ENCODE measurements at places on chromosomes 11 and 22.

- no peak for DNase-seq
These were observed 33.1 kb upstream of the TSPAN18 start for GRCh38 chr11:44693654-44694119.

GRCh38 chr11:106961518-106961917, 56.8 kb downstream of the GUCY1A2 start:
- no peak for DNase-seq

DNA sequence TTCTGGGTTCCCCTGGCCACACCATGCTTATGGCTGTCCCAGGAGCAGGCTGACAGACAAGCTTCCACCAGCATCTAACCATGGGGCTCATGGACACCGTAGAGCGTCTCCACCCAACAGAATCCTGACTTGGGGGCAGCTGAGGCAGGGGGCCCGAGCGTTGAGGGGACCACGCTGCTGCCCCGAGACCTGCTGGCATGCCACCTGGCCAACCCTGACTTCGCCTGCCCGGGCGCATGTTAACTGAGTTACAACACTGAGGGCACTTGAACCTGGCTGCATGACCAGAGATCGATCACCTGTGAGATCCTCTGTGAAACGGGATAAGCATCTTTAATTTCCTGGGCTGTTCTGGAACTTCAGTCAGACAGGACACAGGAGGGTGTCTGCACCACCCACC, 13.7 kb downstream of the PPM1F start:
- no peak for DNase-seq

DNA sequence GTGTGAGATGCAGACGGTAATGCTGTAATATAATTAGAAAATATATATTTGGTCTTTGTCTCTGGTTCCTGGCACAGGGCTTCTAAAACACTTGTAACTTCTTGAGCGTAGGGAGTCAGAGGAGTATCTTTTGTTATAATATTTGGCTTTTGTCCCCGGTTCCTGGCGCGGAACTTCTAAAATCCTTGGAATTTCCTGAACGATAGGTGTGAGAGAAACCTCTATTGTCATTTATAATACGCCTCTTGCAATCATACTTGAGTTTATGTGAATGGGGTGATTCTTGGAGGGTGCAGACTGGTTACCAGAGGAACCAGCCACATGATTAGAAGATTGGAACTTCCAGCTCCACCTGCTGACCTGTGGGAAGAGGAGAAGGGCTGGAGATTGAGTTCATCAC, 54.1 kb upstream of the ZBED5 start:
- no peak for DNase-seq

GRCh38 chr22:40334899-40335298, 11.4 kb upstream of the ADSL start:
- no peak for DNase-seq

GRCh38 chr22:49815641-49816091, 12.0 kb downstream of the BRD1 start:
- no peak for DNase-seq

DNA sequence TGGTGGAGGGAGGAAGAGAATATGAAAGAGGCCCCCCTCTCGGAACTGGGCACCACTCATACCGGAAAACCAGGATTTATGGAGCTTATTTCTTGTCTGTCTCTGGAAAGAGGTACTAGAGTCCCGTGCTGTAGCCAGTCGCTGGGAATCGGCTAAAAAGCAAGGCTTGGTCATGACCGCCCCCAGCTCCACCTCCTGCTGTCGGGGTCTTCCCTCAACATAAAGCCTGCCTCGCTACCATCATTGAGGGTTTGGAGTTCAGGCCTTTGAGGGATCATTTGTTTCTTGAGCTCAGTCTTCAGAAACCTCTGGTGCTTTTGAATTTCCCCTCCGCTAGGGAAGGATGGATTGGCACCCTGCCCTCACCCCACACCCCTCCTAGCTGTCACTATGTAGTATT, 97.1 kb downstream of the TSPAN18 start:
- peak; percentile 55 for DNase-seq

DNA sequence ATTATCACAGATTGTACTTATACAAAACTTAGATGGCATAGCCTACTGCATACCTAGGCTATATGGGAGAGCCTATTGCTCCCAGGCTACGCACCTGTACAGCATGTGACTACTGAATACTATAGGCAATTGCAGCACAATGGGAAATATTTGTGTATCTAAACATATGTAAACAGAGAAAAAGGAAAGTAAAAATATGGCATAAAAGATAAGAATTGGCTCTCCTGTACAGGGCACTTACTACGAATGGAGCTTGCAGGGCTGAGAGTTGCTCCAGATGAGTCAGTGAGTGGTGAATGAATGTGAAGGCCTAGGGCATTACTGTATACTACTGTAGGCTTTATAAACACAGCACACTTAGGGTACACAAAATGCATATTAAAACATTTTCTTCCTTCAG, 13.2 kb downstream of the APOL6 start:
- no peak for DNase-seq

DNA sequence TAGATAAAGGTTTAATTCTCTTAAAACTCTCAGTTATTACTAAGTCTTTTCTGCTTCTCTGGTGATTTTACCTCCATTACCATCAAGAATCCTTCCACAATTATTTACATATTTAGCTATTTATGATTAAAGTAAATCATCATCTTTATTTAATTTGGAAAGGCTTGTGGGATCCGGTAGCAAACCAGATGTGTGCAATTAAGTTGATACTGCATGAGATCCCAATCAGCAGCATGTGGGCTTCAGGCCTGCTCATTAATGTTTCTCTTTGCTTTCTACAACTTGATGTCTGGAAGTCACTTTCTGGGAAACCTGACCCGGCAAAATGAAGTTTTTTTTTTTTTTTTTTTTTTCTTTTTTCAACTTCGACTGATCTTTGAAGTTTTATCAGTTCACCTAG, 558.4 kb upstream of the ANO5 start:
- DNase-seq: no peak

GRCh38 chr22:29313126-29313575, 2.3 kb downstream of the RASL10A start:
- DNase-seq: peak; percentile 78

DNA sequence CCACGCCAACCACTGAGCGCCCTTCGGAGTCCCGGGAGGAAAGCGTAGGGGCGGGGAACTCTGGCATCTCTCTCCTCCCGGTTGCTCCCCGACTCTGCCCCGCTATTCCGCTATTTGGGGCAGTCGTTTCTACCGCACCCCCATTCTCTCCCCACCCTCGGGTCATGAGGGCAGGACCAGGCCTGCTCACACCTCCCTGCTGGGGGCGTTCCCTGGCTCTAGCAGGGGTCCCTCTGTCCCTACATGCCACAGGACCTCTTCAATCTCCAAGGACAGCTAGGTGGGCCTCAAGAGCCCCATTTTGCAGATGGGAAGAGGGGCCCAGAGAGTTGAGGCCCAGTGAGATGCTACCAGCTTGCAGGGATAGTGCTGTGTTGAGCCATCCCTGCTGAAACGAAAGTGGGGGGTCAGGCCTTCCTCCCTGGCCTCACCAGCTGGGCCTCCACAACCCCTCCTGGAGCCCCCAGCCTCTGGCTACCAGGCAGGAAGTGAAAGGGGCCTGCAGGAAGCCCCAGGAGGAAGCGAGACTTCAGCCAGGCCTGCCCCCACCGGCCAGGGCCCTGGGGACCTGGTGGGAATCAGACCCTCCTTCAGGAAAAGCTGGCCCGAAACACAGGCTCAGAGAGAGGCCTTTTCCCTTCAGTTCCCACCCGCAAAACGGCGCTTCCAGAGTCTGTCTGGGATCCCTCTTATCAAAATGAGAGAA, 5.5 kb upstream of the SHISA8 start:
- DNase-seq: no peak

GRCh38 chr11:76096552-76096951, 109.8 kb downstream of the WNT11 start:
- no peak for DNase-seq

- peak; percentile 77 for DNase-seq
These were observed 602 bp downstream of the EWSR1 start for GRCh38 chr22:29268511-29269229.

DNA sequence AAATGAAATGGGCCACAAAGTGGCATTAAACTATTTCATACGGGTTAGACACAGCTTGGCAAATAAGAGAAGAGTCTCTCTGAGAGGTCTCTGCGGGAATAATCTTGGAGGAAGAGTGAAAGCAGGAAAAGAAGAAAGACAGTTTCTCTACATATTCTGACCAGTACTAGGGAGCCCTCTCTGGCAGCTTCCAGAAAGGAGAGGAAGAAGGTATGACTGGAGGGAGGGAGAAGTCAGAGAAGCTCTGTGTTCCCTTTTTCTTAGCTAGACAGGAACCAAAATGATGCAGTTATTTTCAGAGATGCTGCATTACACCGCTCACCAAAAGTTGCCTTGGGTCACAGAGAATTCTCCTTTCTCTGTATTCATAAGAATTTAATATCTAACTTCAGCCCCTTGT, 382.1 kb downstream of the KCNA4 start:
- DNase-seq: no peak

DNA sequence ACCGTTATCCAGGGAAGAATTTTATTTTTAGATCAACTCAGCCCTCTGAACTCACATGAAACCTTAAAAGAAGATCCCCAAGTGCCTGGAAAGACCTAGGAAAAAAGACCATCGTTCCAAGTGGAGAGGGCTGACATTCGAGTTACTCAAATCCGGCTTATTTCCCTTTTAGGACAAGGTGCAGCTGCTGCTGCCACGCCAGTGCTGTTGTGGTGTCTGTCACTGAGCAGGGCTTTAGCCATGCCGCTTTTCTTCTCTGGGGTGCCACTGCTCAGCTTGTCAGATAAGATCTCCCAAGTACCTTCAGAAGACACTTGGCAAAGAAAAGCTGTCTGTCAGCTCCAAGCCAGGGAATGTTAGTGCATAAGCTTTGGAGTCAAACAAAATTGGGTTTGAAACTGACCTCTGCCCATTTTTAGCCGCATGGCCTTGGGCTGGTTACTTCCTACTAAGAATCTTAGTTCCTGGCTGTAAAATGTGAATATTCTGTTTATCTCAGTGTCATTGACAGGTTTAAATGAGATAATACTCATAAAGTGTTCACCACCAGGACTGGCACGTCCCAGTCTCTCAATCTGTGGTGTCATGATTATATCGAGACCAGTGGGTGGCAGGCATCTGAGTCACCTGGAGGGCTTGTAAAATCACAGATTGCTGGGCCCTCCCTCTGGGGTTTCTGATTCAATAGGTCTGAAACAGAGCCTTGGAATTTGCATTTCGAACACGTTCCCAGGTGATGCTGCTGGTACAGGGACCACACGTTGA, 117.5 kb downstream of the PKNOX2 start:
- no peak for DNase-seq

DNA sequence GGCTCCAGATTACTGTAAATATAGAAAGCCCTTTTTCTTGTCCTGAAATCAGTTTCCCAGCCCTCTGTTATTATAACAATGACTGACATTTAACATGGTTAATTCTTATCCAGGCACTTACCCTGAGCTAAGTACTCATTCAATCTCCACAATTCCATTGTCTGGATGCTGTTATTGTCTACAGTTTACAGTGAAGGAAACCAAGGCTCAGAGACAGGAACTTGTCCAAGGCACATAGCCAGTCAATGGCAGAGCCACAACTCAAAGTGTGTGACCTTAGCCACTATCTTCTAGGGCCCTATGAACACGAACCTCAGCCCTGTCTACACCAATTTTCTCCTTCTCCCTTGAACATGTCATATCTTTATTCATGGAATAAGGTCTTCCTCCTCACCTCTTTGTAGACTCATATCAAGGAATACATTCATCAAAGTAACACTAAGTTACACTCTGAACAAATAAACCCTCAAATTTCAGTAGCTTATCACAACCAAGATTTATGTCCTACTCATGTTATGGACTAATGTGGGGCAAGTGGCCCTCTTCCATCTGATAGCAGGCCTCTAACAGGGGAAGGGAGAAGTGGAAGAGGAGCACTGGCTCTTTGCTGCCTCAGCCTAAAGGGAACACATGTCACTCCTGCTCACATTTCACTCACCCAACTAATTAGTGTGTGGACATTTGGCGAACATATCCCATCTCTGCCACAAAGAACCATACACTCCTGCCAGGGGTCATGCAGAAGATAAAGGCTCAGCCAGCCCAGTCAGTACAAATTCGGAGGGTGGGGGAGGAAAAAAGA, 39.3 kb upstream of the APLNR start:
- no peak for DNase-seq

DNA sequence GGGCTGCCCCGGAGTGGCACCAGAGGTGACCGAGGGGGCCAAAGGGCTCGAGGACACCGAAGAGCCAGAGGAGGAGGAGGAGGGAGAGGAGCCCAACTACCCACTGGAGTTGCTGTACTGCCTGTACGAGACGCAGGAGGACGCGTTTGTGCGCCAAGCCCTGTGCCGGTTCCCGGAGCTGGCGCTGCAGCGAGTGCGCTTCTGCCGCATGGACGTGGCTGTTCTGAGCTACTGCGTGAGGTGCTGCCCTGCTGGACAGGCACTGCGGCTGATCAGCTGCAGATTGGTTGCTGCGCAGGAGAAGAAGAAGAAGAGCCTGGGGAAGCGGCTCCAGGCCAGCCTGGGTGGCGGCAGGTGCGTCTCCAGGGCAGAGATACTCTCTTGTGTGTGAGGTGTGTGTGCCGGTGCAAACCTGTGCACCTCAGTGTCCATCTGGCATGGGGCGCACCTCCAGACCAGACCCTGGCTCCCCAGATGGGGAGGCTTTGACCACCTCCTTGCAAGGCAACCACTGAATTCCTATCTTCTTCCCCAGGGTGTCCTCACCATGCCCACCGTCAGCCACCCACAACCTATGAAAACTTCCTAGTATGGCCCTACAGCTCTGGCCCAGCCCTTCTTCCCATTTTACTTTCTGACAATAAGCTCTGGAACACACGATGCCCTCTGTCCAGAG, 3.4 kb downstream of the NLRP6 start:
- peak; percentile 47 for DNase-seq

GRCh38 chr11:105357764-105358163, 218.2 kb upstream of the CARD18 start:
- DNase-seq: no peak

DNA sequence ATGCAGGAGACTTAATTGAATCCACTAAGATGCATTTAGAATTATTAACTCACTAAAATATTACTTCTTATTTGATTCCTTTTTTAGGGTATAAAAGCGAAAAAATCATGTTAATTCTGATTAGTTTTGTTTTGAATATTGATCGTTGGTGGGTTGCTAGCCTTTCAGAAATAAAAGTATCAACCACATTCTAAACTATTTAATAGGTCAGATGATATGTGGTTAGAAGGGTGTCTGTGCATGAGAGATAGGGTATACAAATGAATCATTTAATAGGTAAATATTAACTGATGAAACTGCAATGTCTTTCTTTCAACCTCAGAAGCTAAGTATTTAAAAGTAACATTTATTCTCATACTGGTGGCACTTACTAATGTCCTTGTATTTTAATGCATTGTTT, 515.1 kb downstream of the CNTN5 start:
- no peak for DNase-seq
